ENCODE measurements at places on chromosomes 16 and 17.

DNA sequence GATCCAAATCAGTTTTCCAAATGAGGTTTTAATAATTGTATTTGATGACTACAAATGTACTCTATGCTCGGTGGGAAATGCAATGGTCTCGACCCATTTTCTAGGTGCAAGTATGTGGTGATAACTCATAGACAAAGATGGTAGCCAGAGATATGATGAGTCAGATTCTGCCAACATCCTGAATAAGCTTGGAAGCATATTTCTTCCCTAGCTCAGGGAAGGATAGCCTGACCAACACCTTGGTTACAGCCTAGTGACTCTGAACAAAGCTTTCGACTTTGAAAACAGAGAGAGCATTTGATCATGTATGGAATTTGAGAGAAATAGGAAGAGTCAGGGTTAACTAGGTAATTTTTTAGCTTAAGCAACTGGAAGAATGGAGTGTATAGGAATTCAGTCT, 128.3 kb upstream of the MYOCD start:
- no peak for DNase-seq

DNA sequence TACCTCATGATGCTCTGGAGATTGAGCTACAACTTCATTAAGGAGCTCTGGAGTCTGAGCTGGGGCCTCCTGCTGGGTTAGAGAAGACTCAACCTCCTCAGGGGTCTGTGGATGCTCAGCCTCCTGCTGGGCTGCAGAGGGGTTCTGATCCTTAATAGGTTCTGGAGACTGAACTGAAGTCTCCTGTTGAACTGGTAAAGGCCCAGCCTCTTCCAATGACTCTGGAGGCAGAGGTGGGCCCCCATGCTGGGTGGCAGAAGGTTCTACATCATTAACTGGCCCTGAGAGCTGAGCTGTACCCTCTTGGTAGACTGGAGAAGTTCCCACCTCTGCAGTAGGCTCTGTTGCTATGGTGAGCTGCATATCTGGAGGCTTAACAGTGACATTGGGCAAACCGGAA, 48.1 kb upstream of the TMEM97 start:
- DNase-seq, result no peak

DNA sequence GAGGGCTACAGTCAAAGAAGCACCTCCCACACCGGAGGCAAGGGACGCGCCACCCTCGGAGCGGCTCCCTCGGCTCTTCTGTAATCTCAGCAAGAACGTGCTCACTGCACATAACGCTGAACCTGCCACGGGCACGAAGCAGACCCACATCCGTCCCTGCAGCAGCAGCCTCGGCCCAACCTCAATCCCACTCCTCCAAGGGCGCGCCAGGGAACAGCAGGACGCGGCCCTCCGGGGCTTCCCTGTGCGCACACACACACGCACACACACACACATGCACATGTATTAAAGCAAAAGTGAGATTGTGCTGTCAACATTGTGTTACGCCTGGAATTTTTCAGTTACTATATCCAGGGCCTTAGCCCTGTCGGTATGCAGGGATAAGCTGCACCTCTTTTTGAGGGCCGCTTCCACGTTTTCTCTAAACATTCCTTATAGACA, 54.0 kb downstream of the TBC1D16 start:
- no peak for DNase-seq

GRCh38 chr17:22265807-22266206, 573.5 kb downstream of the KCNJ18 start:
- DNase-seq, result no peak

GRCh38 chr17:50311112-50311460, 34.8 kb upstream of the XYLT2 start:
- no peak for DNase-seq

GRCh38 chr16:2987833-2988232, 7.6 kb upstream of the PKMYT1 start:
- DNase-seq, result no peak

DNA sequence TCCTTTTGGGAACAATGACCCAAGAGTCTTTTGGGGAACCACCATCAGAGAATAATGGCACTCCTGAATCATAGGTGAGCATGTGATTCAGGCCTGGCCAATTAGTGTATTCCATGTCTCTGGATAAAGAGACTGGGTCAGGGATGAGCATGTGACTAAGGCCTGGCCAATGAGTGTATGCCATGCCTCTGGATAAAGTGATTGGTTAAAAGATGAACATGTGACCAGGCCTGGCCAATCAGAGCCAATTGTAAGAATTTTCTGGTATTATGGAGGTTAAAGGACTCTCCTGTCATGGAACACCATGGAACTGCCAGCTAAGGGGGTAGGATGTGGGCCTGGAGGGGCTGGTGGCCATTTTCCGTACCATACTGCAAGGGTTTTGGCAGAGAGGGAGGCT, 194.3 kb downstream of the C16orf78 start:
- no peak for DNase-seq

GRCh38 chr17:80101011-80101945, at the start of gene GAA:
Gene GAA (plus strand): TSS chr17:80101581. CDS start chr17:80104587, 3,006 bp downstream.
- DNase-seq, result peak; percentile 94

DNA sequence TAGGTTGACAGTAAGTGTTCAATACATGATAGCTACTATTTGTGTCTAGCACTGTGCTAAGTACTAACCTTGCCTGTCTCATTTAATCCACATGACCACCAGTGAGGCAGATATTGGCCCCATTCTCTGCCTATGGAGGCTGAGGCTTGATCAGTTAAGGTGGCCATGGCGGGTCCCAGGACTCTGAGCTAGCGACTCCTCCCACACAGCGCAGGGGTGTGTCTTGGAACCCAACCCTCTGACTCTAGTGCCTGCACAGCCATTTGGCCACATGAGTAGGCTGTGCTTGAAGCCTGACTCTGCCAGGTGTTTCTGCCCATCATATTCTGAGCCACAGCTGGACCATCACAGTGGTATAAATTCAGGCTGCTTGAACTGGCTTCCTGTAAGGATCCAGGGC, 6.4 kb downstream of the NHERF1 start:
- no peak for DNase-seq

DNA sequence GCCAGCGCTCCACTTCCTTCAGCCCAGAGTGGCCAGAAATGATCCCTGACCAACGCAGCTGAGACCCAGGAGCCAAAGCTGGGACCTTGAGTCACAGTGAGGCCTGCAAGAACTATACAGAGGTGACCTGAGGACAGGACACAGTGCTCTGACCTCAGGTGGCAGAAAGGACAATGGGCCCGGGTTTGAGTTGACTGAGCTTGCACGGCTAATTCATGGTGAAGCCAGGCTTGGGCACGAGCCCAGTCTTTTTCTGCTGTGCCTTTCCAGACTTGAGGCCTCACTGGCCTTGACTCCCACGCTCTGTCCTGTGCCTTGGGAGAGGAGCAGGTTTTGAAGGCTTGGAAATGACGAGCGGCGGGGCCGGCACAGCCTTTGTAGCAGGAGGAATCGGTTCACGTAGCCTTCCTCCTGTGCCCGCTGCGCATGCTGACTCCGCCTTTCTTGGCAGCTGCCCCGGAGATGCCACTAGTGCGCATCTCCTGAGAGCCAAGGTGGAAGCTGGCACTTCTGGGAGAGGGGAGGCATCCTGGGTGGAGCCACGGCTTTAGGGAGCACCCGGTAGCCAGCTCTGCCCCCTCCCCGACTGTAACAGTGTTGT, 34.9 kb downstream of the NDEL1 start:
- no peak for DNase-seq

GRCh38 chr17:68199837-68200688, 47.8 kb upstream of the AMZ2 start:
- no peak for DNase-seq

DNA sequence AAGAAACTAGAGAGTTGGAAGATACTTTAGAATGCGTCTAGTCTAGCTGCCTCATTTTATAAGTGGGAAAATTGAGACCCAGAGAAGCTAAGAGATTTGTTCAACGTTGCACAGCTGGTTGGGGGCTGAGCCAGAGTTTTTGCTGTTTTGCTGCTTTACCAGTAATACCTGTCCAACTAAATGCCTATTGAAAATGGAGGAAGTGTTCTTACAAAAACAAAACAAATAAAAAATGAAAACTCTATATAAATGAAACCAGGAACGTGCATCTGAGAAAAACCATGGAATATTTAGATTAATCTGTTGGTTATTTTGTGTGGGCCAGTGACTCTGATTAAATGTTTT, 13.8 kb downstream of the NLK start:
- DNase-seq, result no peak

DNA sequence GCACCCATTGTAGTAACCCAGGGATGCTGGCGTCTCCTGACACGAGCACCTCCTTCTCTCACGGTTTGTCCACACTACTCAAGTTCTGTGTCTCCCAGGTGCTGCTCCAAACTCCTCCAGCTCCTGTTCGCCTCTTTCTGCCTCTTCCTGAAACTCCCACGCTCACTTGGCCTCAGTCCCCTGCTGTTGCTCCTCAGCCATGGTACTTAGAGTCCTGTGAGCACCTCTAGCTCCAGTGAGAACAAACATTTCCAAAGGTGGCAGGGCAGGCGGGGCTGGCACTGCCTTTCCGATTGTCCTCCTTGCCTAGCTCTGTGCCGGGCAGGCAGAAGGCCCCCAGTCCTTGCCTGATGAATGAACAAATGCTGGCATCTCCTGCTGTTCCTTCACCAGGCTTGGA, 146.1 kb downstream of the SDK2 start:
- no peak for DNase-seq

- no peak for DNase-seq
Measured at GRCh38 chr17:78944026-78944425, 18.8 kb upstream of the TIMP2 start.

GRCh38 chr17:81267390-81268067, 27.6 kb downstream of the SLC38A10 start:
- DNase-seq, result no peak

DNA sequence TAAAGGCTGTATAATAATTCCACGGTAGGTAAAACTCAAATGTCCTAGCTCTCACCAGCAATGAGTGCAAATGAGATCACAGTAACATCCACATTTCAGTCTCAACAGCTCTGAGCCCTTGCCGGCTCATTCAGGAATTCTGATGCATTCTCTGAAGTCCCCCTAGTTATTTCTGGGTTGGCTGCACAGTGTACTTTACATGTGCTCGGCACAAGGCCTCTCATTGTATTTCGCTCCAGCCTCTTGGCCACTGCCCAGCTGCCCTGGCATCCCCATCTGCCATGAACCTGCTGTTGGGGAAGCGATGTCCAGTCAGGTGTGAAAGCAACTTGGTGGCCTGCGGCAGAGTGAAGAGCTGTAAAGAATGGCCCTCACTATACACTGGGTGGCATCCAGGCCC, 14.3 kb downstream of the PRCD start:
- no peak for DNase-seq

DNA sequence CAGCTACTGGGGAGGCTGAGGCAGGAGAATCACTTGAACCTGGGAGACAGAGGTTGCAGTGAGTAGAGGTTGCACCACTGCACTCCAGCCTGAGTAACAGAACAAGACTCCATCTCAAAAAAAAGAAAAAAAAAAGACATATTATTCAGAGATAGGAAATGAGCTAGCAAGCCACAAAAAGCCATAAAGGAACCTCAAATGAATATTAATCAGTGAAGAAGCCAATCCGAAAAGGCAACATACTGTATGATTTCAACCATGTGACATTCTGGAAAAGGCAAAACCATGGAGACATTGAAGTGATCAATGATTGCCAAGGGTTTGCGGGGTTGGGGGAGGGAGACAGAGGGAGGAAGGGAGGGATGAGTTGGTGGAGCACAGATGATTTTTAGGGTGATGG, 8.4 kb upstream of the EXOC7 start:
- no peak for DNase-seq

- no peak for DNase-seq
Measured at GRCh38 chr17:79622776-79623175, 11.9 kb upstream of the RBFOX3 start.

DNA sequence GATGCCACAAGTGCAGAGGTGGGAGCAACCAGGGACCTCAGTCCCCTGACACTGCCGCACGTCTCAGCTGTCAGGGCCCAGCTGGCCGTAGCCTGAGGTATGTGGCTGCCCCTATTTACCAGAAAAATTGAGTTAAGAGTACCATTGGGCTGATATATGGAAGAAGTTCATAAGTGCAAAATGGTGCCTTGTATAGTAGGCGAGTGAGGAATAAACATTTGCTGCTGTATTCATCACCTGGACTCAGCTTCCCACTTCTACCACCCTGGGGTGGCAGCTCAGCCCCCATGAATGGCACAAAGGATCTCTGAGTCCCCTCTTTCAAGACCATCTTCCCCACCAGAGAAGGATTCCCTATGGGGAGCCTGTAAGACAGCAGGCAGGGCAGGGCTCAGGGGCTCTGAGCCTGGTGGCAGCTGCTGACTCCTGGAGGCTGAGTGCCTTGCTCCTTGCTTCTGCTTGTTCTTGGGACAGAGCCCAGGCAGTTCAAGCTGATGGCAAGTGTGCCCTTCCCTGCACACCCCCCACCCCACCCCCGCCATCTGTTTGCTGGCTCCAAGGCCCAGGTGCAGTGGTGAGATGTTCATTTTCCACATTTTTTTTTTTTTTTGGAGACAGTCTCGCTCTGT, 29.0 kb downstream of the TRPV2 start:
- DNase-seq, result no peak

DNA sequence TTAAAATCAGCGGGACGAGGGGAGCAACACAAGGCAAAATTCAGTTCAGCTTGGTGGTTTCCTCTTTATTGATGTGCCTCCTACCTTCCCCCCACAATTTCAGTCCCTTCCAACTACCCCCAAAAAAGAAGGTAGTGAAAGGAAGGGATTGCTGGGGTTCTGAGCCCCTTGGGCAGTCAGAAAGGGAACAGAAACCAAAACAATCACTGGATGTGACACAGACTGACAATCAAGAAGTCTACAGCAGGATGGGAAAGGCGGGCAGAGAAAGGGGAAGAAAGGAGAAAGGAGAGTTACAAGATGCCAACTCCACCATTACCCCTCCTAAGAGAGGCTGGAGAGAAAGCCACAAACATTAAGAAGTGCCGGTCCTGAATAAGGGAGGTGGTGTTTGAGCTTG, 1.1 kb upstream of the PHF23 start:
- no peak for DNase-seq

DNA sequence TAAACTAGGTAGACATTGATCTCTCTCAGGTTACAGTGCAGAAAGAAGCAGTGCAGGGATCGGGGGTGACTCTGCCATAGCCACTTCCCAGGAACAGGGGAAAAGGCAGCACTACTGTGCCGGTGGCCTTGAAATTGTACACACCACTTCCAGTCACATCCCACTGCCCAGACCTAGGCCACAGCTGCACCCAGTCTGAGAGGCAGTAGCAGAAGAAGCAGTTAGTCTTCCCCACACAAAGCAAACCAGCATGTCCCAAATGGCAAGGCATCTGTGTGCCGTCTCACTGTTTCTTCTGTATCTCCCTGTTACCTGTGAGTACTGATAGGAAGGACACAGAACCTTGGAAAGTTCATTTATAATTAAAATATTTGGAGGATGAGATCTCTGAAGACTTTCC, 47.0 kb downstream of the TMC6 start:
- no peak for DNase-seq

- DNase-seq, result no peak
Measured at GRCh38 chr16:17414421-17414820, 56.3 kb downstream of the XYLT1 start.

GRCh38 chr17:68489919-68490318, 22.3 kb upstream of the PRKAR1A start:
- DNase-seq, result no peak

GRCh38 chr16:88803264-88803987, at the start of gene CDT1:
Gene CDT1 (plus strand): TSS chr16:88803789. CDS start chr16:88803832, 43 bp downstream.
- peak; percentile 93 for DNase-seq

Data from hindlimb muscle (tissue), 1 donor.